ENCODE measurements at places on chromosomes 12 and 14.

DNA sequence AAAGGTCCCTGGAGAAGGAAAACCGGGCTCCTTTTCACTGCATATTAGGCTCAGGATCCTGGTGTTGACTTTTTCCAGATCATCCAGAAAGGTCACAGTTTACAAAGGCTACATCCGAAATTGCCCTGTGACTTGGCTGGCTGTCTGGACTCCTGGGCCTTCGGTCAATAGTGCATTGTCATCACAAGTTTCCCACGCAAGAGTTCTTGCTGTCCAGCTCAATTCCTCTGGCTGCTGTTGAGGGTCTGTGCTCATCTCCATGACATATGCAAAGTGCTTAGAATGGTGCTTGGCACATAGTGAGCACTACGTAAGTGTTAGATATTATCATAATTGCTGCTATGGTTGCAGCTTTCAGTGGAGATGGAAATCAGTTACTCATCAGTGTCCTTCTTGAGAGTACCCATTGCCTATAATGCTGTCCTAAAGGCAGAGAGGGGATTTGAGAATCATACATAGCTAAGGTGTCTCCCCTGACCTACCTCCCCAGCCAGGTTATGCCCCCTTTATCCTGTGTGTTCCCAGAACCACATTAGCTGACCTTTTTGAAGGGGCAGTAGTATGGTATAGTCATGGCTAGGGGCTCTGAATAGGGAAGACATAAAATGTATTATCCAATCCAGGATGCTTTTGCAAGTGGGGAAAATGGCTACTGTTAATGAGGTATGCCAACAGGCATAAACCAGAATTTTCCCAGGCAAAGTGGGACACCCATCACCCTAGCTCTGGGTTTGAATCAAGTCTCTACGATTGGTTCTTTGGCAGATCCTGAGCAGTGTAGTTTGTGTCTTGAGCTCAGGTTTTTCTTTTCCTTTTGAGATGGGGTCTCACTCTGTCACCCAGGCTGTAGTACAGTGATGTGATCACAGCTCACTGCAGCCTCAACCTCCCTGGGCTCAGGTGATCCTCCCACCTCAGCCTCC, 132.0 kb upstream of the CCND2 start:
- no peak for DNase-seq

GRCh38 chr12:65430571-65431306, 152.3 kb downstream of the MSRB3 start:
- no peak for DNase-seq

- no peak for DNase-seq
These were observed 34.8 kb downstream of the PTHLH start for GRCh38 chr12:27937768-27938167.

GRCh38 chr14:92651106-92651757, 97.2 kb downstream of the LGMN start:
- no peak for DNase-seq

GRCh38 chr12:132238488-132238854, 90.9 kb downstream of the GALNT9 start:
- DNase-seq, result no peak

- no peak for DNase-seq
These were observed 326.1 kb downstream of the PDZRN4 start for GRCh38 chr12:41514021-41514777.

DNA sequence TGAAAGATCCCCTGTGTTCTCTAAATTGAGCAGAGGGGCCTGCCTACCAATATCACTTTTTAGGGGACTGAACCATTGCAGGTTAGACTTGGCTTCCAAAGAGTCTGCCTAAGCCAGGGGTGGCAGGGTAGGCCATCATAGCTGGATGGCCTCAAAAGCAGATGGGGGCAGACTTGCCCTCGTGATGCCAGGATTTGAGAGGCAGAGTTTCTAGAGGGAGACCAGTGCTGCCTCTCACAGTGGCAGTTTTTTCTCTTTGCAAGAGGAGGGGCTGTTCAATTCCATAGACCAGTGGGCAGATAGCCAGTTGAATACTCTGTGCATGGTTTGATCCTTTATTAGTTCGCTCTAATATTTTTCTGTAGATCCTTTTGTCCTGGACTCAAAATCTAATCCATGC, 23.8 kb upstream of the SMCO2 start:
- DNase-seq, result no peak

DNA sequence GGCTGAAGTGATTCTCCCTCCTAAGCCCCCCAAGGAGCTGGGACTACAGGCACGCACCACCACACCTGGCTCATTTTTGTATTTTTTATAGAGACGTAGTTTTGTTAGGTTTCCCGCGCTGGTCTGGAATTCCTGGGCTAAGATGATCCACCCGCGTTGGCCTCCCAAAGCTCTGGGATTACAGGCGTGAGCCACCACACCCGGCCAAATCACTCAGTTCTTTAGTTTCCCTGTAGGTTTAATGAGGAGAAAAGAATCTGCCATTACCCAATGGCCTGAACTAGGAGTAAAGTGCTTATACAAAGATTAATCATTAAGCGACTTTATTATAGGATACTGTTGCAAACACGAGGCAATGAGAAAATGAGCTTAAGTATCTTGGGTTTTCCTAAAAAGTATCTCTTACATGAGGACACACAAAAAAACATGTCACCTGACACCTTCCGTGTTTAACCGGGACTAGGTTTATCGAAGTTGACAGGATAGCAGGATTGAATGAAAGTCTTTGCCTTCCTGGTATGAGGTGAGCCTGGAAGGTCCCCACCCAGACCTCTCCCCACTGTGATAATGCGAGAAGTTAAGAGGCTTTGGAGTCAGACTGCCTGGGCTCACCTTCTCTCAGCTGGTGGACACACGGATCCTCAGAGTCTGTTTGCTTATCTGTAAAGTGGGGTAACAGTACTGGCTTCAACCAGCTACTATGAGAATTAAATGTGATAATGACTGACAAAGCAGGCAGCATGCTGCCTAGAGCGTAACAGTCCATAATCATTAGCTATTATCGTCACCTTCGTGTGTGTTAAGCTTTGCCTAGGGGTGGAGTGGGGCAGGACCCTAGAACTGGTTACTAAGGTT, 133.5 kb upstream of the KRAS start:
- DNase-seq, result no peak

DNA sequence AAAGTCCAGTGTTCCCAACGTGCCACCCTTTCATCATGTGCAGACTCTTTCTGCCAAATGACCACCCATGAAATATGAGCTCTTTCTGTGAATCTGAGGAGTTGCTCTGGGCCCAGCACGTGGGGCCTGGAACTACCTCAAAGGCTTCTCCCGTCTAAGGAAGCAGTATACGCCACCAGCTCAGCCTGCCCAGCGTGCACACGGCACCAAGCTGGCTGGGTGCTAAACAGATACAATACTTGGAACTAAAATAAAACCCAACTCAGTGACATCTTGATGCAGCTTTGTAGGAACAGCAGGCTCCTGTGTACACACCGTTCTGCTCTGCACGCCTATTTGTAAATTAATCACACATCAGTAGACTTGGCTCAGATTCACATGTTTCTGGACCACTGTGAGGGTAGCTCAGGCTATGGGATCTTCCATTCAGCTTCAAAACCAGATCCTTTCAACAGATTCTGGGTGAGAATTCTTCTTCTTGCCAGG, 74.8 kb downstream of the ARL6IP4 start:
- no peak for DNase-seq

DNA sequence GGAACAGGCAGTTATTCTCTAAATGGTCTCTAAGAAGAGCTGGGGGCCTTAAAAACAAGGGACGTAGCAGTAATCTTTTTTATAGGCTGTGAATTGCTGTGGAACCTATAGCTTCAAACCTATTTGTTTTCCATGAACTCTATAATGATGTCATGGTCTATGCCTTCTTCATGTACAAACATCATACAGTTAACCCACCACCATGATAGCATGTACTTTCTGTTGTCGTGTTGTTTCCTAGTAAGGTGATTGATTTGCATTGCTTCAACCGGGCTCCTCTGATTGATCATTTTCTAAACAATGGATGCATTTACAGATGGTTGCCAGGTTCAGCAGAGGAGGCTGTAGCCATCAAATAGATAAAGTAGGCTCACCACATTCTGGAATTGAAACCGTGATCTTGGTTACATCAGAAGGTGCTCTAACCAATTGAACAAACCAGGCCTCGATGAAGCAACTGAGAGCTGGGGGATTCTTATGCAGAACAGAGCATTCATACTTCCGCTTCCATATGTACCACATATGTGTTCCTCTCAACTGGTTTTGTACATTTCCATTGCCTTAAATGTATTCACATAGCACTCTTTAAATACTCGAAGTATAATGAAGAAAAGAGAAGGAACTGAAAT, 25.6 kb upstream of the PCNX1 start:
- no peak for DNase-seq

- DNase-seq, result no peak
These were observed 284.5 kb upstream of the RTL1 start for GRCh38 chr14:101187816-101188570.

DNA sequence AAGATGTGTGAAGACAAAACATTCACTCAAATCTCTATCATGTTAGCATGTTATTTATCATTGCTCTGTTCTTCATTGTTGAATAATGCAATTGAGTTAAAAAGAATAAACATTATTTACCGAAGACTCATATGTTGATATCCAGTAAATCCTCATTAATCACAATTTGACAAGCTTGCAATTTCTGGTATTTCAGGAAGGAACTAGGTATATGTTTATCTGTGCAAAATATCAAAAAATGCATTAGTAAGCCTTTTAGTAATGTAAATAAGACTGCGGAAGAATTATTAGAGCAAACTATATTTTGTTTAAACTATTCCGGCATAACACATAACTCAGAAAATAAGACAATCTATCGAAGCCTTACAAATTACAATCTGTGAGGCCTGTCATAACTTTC, 222.7 kb upstream of the NOVA1 start:
- DNase-seq, result no peak

DNA sequence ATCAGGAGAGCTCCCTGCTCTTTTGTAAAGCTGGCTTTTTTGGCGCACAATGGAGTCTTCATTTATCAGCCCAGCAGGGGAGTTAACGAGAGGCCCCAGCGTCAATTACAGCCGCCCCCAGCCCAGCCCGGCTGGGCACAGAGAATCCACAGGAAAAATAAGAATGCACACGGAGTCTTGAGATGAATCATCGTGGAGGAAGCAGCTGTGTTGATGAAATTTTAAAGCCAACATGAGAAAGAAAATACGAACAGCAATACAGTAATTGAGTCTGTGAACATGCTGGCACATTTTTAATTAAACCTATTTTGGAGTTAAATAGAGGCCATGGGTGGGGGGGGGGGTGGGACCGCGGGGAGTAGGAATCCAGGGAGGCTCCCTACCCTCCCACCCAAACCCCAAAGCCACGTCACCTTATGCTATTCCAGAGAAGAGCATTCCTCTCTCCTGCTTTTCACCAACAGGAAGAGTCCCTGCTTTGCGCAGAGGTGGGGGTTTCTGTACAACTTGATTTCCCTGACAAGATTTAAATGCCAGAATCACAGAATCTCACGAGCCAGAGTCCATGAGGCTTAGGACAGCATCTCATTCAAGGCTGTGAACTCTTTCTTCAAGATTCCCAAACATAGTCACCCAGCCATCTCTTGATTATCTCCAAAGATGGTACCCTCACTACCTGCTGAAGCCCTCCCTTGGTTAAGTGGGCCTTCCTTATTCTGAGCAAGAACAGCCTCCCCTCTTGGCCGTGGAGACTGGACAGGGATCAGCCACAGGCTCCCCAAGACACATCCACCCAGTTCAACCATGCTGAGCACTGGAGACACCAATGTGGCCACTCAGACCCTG, 50.3 kb downstream of the CCNK start:
- DNase-seq, result no peak

GRCh38 chr12:58435647-58436046, 484.7 kb downstream of the LRIG3 start:
- no peak for DNase-seq

DNA sequence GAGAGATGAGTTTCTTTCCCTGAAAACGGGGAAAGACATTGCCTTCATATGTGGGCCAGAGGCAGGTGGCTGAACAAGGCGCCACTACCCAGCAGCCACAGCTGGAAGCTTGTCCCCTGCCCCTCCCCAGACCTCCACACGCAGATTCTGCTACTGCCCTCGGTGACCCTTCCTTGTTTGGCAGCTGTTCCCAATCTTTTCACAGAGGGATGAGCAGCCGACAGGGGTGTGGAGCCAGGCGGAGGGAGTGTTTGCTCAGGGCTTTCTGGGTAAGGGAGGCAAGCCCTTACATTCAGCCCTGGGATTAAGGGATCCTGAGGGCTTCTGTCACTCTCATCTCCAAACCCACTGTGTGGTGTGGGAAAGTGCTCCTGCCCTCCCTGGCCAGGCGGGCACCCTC, 4.5 kb upstream of the KRT4 start:
- no peak for DNase-seq

DNA sequence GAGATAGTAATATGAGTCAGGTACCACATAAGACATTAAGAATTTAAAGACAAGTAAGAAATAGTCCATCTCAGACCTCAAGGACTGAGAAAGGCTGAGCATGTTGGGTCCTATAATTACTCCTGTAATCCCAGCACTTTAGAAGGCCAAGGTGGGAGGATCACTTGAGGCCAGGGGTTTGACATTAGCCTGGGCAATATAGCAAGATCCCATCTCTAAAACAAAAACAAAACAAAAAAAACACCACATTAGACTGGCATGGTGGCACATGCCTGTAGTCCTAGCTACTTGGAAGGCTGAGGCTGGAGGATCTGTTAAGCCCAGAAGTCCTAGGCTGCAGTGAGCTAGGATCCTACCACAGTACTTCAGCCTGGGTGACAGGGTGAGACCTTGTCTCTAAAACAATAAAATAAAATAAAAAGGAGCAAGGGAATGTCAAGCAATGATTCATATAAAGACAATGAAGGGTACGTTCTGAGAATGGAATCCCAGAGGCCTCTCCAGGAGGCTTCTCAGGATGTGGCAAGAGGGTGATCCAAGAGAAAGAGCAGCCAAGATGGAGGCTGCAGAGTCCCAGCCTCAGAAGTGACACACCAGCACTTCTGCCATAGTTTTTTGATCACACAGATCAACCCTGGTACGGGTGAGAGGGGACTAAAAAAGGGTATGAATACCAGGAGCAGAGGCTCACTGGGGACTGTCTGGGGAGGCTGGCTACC, 206.4 kb downstream of the CRADD start:
- DNase-seq, result no peak

DNA sequence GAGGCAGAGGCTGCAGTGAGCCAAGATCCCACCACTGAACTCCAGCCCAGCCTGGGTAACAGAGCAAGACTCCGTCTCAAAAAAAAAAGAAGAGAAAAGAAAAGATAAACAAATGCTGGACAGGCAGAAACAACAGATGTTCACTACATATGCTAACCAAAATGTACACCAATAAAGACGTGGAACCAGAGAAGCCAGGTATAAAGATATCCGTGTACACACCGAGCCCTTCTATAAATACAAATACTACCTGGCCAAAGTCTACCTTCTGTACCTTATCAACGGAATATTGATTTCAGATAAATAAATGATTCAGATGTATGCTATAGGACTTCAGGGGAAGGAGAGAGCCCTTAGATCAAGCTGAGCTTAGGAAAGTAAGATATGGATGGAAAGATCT, 10.8 kb upstream of the KRT8 start:
- no peak for DNase-seq

DNA sequence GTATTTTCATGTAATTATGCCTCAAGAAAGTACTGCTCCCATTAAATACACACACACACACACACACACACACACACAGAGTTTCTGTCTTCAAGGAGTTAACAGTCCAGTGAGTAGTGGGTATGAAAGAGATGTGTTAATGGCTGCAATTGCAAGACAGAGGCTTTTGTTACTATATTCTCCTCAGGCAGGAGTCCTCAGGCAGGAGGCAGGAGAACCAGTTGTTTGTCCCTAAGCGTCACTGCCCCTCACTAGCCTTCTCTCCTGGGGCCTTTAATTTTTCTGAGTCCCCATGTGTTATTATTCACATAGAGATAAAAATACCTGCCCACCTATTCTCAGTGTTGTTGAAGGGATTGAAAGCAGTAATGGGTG, 31.2 kb downstream of the DAD1 start:
- DNase-seq, result no peak

- DNase-seq, result no peak
These were observed 56.0 kb downstream of the PPP2R5C start for GRCh38 chr14:101817501-101818001.
